Right cardiac atrium (tissue), 5 donors: ENCODE measurements at places on chromosomes 5 and 9.
A peak's percentile ranks its signal among the peaks of the same experiment; 100 is the strongest.

GRCh38 chr9:4147476-4148230, 152.2 kb downstream of the GLIS3 start:
- no peak for DNase-seq

DNA sequence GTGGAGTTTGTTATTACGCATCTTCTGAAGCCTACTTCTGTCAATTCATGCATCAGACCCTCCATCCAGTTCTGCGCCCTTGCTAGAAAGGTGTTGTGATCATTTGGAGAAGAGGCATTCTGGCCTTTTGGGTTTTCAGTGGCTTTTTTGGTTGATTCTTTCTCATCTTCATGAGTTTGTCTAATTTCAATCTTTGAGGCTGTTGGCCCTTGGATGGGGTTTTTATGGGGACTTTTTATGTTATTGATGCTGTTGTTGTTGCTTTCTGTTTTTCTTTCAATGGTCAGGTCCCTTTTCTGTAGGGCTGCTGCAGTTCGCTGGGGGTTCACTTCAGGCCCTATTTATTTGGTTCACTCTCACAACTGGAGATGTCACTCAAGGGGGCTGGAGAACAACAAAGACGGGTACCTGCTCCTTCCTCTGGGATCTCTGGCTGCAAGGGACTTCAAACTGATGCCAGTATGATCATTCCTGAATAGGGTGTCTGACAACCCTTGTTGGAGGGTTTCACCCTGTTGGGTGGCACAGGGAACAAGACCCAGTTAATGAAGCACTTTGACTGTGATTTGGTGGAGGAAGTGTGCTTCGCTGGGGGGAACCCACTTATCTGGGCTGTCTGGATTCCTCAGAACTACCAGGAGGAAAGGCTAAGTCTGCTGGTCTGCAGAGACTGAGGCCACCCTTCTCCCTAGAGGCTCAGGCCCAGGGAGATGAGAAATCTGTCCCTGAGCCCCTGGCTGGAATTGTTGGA, 226.7 kb upstream of the PTGER4 start:
- no peak for DNase-seq

DNA sequence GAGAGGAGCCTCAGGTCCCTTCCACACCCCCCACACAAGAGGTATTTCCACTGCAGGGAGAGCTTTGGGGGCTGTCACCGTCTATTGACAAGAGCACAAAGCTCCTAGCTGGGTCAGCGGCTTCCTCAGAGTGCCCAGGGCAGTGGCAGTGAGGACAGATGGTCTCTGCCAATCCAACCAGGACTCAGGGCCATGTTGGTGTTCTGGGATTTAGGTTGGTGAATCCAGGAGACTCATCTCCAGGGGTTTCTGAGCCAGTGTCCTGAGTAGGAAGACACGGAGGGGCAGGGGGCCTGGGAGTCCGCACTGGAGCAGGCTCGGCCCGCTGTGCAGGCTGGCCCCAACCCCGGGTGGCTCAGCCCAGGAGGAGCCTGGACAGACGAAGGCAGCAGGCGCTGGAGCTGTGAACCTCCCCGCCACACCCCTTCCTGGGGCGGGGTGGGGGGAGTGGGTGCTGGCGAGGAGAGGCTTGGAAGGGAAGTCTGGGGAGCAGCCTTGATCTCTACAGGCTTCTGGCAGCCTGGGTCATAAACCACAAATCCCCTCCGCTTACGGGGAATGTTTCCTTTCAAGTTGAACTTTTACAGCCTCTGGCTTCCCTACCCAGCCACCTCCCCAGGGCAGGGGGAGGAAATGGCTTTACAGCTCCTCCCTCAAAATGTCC, 19.6 kb downstream of the CRB2 start:
- DNase-seq: peak; percentile 47

DNA sequence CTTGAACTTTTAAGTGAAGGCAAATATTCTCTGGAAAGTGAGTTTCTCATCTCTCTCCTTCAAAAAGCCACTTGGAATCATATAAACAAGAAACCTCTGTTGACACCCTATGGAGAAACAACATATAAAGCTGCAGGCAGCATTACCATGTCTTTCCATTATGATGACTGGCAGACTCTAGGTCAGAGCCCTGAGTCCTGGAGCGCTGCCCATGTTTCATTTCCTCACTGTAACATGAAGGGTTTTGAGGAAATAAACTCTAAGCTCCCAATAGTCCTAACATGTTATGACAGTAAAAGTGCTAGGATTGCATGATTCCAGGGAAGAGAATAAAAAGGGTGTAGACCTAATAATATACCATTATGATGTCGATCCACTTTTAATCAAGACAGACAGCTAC, 220.6 kb downstream of the CTNND2 start:
- peak; percentile 72 for DNase-seq

DNA sequence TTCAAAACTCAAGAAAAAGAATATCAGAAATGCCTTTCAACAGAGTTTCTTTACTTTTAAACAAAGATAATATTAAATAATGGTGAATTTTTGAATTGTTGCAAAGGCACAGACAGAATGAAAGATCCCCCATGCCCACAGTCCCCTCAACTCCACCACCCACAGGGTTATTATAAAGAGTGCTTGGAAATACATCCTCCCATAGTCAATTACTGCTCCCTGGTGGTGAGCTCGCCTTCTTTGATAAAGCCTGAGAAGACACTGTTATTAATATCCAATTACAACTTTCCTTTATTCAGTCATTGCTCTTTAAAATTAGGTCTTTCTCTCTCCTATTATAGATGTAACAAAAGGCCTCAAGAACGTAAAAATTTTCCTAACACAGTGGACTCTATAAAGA, 490.2 kb upstream of the RORB start:
- DNase-seq: no peak

DNA sequence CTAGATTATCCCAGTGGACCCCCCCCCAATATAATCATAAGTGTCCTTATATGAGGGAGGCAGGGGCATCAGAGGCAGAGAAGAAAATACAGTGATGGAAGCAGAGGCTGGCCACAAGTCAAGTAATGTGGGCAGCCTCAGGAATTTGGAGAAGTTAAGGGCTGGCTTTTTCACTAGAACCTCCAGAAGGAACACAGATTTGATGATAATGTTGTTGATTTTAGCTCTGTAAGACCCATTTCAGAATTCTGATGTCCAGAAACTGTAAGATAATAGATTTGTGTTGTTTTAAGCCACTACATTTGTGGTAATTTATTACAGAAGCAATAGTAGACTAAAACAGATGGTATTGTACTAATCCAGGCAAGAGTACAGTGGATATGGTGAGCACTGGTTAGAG, 36.3 kb upstream of the LRRTM2 start:
- DNase-seq: no peak

DNA sequence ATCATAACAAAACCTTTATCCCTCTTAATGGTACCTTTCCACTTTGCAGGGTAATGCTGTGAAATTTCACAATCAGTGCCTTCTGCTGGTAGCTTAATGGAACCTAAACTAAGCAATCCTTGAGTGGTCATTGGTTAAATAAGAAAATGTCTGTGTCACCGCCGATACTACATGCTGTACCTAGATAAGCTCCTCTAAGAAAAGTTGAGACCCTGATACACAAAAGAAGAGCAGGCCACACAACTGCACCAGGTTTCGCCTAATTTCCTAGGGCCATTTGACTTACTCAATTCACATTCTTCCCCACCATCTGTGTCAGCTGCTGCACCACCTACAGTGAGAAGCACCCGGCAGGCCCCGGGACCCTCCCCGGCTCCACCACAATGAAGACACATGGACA, 9.0 kb upstream of the EDF1 start:
- peak; percentile 17 for DNase-seq

DNA sequence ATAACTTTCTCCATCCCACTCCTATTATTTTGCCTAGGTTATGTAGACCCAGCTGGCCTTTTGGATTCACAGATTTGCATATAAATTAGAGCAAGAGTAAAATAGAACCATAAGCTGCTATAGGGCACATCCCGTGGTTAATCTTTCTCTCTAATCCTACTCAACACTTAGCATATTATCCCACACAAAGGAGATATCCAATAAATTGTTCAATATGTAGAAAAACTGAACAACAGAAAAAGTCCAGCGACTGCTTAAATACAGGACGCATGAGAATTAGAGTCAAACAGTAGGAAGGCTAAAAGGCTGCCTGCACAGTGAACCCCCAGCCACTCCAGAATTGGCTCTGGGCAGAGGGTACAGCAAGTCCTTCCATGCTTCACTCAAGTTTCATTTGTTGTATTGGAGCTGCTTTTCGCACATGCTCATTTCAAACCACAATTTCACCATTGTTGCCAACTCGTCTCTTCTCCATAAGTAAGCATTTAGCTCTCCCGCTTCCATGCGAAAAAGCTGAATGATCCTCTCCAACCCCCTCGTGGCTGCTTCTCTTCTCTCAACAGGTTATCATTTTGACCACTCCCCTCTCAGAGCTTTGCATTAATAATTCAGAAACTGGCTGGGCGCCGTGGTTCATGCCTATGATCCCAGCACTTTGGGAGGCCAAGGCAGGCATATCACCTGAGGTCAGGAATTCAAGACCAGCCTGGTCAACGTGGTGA, 14.1 kb upstream of the IQGAP2 start:
- no peak for DNase-seq

DNA sequence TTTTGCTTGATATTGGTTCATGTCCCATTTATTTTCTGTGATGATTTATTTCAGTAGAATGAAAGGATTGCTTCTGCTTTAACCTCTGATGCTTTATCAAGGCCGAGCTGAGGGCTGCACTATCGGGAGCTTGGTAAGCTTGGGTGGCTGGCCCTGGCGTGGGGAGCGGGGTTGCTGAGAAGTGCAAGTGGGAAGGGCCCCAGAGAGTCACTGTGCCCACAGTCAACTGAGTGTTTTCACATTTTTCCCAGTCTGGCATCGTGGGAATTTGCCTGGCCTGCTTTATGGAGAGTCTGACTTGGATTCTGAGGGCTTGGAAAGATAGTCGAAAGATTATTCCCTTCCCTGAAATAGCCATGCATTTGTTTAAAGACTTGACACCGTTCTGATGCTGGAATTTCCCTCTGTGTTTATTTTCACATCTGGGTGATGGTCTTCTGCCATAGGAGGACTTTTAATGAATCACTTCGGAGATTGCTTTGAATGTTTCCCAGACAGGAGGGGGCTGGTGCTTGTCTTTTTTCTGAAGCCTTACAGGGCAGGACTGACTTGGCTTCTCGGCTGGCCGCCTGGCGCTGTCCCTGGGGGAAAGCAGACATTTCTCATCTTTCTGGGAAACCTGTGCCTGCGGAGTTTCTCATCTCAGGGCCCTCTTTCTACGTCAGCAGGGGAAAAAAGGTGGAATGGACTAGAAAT, 139.0 kb downstream of the BOD1 start:
- no peak for DNase-seq

DNA sequence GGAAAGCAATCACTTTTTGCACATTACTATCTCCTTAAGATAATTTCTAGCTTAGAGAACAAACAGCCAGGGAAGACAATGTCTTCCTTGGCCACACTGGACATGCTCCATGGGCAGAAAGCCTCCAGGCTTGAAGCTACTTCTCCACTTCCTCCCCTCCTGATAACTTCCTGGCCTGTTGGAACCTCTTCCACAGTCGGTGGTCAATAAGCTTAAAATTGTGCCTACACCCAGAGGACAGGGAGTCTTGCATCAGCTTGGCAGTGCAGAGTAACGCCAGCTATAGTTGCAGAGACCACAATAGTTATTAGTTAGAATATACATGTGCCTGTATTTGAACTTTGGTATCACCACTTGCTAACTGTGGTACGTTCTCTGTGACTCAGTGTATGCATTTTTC, 58.1 kb upstream of the ABCA1 start:
- no peak for DNase-seq

DNA sequence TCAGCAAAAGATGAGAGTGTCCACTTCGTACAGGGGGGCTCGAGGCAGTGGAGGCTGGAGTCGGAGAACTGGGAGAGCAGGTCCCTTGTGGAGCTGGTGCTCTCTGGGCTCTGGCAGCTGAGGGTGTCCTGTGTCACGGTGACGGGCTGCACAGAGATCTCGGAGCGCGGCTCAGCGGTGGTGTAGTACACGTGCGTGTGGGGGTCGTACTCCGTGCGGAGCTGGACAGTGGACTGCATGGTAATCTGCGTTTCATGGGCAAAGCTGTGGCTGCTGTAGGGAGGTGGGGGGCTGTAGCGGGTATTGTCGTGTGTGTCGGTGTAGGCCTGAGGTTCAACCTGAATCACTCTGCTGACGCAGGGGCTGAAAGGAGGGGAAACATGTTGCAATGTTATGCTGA, 48.0 kb downstream of the PTCH1 start:
- DNase-seq: no peak

DNA sequence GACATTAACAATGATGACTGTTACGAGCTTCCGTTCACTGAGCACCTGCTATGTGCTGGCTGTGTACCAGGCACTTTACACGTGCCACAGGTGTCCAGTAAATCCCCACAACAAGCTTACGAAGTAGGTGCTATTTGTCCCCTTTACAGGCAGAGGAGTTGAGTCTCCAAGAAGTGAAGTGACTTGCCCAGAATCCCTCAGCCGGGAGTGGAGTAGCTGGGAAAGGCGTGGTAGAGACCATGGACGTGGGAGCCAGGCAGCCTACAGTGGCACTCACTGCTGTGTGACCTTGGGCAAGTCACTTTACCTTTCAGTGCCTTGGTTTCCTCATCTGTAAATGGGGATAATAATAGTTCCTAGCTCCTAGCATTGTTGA, 669 bp upstream of the AMBP start:
- no peak for DNase-seq

- no peak for DNase-seq
Measured at GRCh38 chr9:101582553-101582952, 12.2 kb downstream of the PPP3R2 start.

- DNase-seq: no peak
Measured at GRCh38 chr5:176535664-176536131, 1.5 kb downstream of the RNF44 start.

DNA sequence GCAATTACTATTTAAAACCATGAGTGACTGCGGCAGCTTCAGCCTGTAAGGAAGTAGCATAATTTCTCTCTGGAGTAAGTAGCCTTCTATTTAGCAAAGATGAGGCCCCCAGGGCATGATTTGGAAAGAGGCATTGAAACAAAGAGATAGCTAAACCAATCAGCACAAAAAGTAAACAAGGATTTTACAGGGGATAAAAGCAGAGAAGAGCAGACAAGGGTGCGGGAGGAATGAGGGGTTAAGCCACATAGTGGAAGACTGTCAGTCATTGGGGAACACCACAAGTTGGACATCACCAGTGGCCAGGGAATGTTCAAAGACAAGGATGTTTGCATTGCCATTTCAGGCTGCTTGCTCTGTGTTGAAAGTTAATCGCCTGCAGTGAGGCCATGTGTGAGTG, 24.0 kb upstream of the C5orf63 start:
- DNase-seq: no peak

DNA sequence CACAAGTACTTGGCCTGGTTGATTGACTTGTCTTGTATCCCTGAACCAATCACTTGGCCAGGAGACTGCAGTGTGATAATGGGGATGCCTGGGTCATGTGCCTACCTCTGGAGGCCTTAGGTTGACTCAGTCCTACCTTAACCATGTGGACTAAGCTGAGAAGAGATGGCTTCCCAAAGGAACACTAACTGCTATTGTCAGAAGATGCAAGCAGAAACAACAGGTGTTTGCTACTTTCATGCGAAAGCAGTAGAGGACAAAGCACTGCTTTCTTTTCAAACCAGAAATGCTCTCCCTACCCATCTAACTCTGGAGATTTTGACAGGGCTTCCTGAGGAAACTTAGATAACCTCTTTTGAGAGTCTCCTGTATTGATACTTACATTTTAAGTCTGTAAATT, 22.9 kb downstream of the CDK7 start:
- no peak for DNase-seq
